ENCODE measurements at places on chromosomes 11 and 22.

GRCh38 chr11:16841984-16842383 is 103.5 kb downstream of the C11orf58 start:
- no peak for DNase-seq

DNA sequence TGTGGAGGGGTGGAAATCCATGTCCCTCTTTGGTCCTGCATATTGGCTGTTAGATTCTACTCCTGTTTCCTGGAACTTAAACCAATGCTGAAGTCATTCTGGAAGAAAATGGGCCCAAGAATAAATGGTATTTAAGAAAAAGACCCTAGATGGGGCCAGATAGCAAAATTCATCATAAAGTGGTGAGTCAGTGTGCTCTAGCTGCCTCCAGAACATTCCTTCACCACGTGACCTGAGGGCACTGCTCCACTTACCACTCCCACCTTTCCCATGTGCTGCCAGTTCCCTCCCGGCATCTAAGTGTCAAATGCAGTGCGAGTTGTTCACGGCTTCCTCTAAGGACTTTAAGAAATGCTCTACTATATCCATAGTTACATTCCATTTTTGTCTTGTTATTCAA is 30.9 kb upstream of the NAP1L4 start:
- no peak for DNase-seq

DNA sequence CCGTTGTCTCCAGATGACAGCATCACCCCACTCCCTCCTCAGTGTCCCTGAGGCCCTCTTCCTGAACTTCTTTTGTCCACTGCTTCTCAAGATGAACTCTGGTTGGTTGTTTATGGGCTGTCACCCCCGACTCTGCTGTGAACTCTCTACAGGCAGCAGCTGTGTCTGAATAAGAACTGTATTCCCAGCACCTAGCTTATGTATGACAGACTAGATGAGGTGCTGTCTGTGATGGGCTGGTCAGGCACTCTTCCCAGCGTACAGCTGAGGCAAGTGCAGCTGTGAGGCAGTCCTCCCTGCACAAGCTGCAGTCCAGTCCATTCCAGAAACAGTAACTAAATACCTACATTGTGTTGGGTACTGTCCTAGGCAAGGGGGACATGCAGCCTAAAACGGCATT is 111.4 kb upstream of the PITPNB start:
- DNase-seq = no peak

DNA sequence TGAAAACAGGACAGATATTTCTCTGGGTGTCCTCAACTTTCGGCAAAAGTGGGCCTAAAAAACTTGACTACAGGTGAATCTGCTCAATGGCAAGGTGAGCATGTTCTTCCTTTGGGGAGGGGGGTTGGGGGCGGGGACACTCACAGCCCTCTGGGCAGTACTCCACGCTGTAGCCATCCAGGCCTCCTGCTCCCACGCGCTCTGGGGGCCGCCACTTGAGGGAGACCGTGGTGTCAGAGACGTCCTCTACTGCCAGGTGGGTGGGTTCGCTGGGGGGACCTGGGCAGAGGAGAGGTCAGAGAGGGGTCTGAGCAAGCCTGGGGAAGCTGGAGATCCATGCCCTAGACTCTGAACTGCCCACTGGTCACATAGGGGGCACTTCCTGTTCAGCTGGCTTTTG is 16.8 kb downstream of the MYBPC3 start:
- no peak for DNase-seq

DNA sequence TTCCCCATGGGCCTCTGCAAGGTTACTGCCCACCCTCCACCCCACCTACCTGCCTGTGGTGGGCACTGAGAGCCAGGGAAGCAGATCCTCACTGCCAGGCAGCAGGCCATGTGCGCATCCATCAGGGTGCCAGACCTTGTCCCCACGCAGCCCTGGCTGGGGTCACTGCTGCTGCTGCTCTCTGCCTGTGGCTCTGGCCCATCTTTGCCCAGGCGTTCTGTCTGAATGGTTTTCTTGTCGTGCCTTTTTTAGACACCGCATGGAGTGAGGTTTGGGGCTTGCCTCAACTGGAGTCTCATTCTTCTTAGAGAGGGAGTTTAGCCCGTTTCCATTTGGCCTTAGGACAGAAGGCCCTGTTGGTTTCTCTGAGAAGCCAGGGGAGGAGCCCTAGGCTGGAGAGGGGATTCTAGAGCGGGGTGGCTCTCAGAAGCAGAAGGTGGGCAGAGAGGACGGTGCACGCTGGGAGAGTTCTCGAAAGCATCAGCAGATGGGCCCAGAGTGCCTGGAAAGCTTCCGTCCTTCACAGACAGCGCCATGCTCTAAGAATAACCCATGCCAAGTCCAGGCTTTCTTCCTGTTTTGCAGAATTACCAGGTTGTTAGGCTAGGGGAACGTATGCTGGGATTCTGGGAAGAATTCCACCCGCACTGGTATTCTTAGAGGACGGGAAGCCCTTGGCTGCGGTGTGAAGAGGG is 8.1 kb downstream of the TANGO2 start:
- no peak for DNase-seq

DNA sequence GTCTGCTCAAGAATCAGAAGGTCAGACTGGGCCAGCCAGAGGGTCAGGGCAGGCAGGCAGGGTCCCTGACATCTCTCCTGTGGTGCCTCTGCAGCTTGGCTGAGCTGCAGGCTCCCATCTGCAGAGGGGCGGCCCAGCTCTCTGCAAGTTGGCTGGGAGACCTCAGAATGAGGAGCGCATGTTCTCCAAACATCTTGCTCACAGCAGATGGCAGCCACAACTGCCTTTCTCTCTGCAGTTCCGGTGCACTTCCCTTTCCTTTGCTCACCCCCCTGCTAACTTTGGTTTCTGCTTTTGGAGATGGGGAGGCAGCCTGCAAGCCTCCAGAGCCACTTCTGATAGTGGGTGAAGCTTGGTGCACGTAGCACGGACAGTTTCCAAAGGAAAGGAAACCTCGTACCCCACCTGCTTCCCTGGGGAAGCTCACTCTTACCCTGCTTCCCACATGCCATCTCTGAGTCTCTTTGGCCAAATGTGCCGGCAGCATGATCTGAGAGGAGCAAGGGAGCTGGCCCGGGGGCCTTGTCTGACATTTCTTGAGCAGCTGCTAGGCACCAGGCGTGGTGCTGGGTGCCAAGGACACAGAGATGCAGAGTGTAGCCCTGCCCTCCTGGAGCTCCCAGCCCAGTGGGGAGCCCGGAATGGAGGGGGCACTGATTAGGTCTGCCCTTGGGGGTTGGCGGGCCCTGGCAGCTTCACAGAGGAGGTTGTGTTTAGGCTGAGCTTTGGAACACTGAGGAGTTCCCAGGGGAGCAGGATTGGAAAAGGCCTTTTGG is 18.2 kb downstream of the DAGLA start:
- no peak for DNase-seq

- DNase-seq = no peak
These were observed 8.4 kb upstream of the CCKBR start for GRCh38 chr11:6251120-6251733.

DNA sequence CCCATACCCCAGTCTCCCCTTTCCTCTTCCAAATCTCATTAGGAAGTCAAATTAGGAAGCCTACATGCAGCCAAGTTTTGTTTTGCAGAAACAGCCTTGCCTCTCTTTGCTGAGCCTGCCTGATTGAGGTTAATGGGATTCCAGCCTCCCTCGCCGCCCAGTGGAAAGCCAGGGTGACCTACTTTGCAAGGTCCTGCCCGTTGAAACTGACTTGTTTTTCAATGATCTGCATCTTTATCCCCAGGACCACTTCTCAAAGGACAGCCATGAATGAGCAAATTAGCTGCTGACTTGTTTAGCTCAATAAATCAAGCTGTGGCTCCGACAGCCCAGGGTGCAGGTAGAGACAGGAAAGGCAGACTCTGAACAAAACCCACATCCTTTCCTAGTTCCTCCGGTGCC is 110.4 kb downstream of the RRAS2 start:
- no peak for DNase-seq

- DNase-seq = no peak
These were observed 169.3 kb upstream of the BLID start for GRCh38 chr11:122285070-122285988.

GRCh38 chr22:18109410-18110193 is 1.0 kb upstream of the TUBA8 start:
- no peak for DNase-seq

DNA sequence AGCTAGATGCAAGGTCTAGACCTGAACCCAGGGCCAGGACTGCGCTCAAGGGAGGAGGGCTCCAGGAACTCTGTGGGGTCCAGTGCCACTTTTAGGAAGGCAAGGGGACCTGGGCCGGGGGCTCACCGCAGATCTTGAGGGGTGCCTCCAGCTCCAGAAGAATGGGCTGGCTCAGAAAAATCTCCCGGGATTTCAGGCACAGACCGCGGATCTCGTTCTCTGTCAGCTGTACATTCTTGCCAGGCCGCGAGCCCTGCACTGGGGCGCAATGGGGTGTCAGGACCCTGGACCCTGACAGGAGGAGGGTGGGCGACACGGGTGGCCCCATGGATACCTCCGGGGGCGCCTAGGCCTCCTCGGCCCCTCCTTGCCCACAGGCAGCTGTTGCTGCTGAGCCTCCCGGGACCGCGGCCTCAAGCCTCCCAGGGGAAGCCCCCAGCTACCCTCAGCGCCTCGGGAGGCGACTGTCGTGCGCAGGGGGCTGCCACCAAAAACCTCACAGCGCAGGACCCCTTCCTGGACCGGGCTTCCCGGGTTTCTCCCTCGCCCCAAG is 640 bp downstream of the PPP1CA start:
- no peak for DNase-seq

DNA sequence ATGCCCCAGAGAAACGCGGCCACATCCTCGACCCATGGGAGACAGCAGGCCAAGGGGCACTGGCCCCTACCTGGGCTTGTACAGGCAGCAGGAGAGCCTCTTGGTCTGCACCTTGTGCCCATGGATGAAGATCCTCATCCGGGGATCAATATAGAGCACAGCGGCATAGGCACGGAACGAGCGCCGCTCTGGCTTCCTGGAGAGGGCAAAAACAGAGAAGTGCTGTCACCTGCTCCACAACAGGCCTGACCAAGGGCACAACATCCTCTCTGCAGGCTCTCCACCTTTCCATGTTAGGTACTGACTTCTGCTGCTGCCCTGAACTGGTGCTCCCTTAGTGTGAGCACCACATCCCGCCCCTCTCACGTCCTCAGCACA is 27.2 kb downstream of the MORC2 start:
- DNase-seq = no peak

- DNase-seq = no peak
These were observed 10.8 kb downstream of the SLC22A24 start for GRCh38 chr11:63132985-63133775.

- no peak for DNase-seq
These were observed 1.2 kb downstream of the GRK2 start for GRCh38 chr11:67267188-67268080.

GRCh38 chr11:13874597-13874996 is 87.9 kb upstream of the SPON1 start:
- DNase-seq = no peak

DNA sequence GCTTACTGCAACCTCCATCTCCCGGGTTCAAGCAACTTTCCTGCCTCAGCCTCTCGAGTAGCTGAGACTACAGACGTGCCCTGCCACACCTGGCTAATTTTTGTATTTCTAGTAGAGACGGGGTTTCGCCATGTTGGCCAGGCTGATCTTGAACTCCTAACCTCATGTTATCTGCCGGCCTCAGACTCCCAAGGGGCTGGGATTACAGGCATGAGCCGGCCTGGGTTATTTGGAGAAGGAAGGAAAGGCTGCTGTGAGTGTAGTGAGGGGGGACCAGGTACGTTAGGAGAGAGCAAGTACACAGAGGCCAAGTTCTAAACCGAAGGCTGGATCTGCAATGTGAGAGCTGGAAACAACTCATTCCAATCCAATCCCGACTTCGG is 453 bp downstream of the BATF2 start:
- DNase-seq = no peak

- DNase-seq = no peak
These were observed 1.1 kb downstream of the MMP20 start for GRCh38 chr11:102623998-102624397.

DNA sequence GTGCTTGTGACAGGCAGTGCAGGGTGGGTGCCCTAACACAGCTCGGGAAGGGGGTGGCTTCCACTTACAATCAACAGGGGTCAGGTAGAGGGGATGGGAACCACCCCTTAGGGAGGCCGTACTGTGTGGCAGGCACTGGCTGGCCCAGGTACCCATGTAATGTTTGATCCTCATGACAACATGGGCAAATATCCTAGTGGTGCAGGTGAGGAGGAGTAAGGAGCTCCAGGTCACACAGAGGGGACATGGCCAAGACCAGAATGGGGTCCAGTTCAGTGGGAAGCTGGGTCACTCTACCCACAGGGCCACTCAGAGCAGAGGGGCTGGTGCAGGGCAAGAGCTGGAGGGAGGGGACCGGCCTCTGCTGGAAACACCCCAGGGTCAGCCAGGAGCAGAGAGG is 3.1 kb downstream of the APOL4 start:
- no peak for DNase-seq

- no peak for DNase-seq
These were observed 76.0 kb downstream of the MRTFA start for GRCh38 chr22:40560551-40560950.

GRCh38 chr22:24590596-24591173 is 2.2 kb downstream of the LRRC75B start:
- DNase-seq = no peak

DNA sequence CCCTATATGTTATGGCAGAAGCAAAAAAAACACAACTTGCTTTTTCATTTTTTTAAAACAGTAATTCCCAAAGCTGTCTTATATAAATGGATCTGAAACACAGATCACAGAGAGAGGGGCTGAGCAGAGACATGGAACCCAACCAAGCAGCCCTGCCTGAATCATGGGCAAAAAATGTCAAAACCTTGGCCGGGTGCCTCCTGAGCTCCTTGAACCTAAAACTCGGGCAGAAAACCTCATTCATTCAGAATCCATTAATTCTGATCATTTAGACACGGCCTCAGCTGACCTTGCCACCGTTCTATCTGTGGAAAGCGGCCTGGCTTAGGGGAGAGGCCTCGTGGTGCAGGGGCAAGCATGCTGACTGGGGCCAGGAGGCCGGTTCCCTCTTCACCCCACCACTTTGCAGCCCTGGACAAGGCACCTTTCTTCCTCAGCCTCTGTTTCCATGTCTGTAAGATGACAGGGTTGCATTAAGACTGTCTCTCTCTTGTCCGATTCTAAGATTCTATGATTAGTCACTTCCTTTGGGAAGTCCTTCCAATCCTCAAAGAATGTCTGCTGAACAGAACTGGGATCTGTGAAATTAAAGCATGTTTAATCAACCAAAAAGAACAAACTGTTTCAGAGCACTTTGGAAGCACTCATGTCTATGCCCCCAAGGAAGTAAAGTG is 26.0 kb downstream of the TENM4 start:
- no peak for DNase-seq

- no peak for DNase-seq
These were observed 89.3 kb upstream of the LMO1 start for GRCh38 chr11:8352876-8353505.

DNA sequence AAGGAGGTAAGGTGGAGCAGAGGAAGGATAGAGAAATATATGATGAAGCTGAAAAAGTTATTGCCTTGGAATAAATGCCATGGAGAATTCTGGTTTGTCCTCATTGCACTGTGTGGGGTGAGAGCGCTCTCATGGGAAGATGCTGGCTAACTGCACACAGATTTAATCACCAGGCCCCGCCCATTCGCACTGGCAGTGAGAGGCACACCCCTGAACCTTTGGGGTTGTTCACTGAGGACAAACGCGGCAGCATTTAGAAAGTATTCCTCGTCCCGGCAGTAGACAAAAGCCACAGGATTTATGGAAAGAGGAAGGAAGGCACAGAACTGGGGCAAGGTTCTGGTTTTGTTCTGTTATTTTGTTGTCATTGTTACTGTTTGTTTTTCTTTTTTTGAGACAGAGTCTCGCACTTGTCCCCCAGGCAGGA is 70.2 kb downstream of the MED15 start:
- no peak for DNase-seq

- DNase-seq = no peak
These were observed 8.0 kb downstream of the CSTPP1 start for GRCh38 chr11:46944356-46945075.

All from stimulated activated CD4-positive, alpha-beta T cell treated with anti-CD3 and anti-CD28 coated beads, TNF-alpha, amount 100 ng/mL, for 24 hours (primary cell).